Fibroblast of the aortic adventitia (primary cell): ENCODE measurements at places on chromosomes 7 and 10.

GRCh38 chr7:44142028-44142427 is 896 bp upstream of the MYL7 start:
- DNase-seq, result no peak

DNA sequence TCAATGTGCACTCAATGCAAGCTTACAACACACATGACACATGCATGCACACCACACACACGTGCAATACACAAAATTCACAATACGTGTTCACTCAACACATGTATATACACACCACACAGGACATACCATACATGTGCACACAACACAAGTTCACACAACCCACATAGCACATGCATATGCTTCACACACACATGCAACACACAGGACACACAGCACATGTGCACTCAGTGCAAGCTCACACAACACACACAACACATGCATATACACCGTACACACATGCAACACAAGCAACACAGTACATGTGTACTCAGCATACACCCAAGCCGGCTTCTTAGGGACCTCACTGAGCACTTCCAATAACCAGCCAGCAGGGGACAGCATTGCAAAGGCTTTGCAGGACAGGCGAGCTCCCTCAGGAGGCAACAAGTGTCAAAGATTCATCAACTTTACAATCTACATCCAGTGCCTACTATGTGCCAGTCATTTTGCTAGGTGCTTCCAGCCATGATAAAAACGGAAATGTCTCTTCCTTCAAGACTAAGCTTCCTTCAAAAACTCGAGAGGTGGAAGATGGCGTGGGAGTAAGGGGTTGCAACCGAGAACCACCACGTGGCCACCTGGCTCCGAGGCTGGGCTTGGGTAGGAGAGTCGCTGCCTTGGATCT is 61.1 kb downstream of the JCAD start:
- DNase-seq, result peak; percentile 89

DNA sequence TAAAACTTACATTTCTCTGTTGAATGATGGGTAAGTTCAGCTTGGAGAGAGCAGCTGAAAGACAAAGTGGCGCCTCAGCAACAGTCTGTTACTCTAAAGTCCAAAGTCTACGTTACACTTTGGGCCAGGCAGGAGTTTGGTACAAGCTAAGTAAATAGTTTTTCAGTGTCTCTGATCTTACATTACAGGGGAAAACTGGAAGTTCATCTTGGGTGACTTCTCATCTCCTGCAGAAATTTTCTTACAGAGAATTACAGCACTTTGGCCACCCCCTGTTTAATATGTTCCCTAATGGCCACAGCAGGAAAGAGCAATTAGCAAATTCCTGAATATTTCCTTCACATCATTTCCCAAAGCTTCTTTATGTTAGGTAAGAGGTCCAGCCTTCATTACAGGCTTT is 67.1 kb downstream of the ABCC2 start:
- DNase-seq, result no peak

DNA sequence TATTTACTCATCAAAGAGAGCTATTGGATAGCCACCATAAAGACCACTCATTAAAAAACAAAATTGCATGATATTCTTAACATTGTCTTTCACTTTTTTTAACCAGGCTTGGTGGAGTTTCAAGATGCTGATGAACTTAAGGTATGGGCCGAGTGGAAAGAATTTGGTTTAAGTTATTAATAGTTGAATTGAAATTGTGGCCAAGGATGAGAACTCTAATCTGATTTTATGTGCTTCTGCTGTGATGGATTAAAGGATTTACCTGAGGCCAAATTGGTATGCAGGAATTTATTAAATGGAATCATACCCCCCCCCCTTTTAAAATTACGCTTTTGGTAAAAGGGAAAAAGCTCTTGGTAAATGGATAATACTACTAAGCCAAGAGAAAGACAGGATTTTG is 33.8 kb upstream of the TOMM7 start:
- DNase-seq, result no peak

DNA sequence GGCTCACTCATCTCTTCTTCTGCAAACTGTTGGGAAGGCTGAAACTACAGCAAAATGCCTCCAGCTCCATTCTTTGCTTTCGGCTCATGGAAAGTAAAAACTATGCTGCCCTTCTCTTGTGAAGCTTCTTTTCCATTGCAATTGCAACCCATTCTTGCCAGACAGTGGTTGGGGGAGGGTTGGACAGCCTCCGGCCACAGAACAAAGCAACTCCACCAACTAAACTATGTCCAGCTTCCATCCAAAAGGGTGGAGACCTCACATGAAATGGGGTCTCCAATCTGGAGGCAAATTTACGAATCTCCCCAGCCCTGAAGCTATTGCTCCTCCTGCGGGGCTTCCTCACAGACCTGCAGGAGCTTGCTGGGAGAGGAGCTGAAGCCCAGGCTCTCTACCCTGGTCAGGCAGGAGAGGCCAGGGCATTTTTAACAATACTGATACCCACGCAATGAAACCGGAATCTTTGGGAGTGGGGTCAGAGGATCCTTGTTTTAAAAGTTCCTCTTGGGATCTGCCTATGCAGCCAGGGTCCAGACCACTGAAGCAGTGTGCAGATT is 549 bp downstream of the GPNMB start:
- no peak for DNase-seq

DNA sequence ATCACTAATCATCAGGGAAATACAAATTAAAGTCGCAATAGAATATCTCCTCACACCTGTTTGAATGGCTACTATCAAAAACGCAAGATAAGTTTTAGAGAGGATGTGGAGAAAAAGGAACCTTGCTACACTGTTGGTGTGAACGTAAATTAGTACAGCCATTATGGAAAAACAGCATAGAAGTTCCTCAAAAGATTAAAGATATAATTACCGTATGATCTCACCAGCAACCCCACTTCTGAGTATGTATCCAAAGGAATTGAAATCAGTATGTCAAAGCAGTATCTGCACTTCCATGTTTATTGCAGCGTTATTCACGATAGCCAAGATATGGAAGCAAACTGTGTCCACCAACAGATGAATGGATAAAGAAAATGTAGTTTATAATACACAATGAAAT is 164.4 kb downstream of the ZNF365 start:
- DNase-seq, result no peak

DNA sequence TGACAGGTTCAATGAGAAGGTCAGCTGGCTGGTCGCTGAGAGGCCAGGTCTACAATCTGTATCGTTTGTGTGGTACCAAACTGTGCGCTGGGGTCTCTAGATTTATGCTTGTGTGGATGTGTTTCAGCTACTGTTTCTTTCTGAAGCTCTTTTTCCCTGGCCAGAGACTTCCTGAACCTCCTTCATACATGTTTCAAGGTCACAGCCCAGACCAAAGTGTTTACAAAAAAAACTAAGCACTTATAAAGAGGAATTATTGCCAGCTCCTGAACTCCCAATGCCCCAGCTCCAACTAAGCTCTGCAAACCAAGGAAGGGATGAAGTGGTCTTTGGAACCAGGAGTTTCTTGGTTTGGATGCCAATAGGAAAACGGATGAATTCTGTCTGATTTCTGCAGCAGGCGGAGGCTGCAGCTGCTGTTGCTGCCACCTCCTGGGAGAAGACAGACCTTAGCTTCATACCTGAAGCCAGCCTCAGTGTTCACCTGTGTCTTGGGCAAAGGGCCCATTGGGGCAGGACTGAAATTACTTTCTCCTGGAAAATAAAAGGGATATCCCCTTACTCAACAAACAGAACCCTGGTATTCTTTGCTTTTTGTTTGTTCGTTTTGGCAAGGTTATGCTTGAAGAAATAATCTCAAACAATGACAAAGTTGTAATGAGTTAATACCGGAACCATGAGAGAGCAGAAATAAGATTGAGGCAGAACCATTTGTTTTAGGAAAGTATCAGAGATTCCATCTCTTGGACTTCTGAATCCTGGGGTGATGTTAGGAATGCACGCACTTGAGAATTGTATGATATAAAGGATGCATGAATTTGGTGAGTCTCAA is 24.6 kb upstream of the MKLN1 start:
- peak; percentile 62 for DNase-seq

GRCh38 chr10:130418731-130419130 is 282.5 kb downstream of the GLRX3 start:
- no peak for DNase-seq

- no peak for DNase-seq
Measured at GRCh38 chr10:89335226-89335625, 7.4 kb downstream of the IFIT3 start.

- peak; percentile 42 for DNase-seq
Measured at GRCh38 chr7:150428671-150429451, 21.6 kb upstream of the GIMAP8 start.

DNA sequence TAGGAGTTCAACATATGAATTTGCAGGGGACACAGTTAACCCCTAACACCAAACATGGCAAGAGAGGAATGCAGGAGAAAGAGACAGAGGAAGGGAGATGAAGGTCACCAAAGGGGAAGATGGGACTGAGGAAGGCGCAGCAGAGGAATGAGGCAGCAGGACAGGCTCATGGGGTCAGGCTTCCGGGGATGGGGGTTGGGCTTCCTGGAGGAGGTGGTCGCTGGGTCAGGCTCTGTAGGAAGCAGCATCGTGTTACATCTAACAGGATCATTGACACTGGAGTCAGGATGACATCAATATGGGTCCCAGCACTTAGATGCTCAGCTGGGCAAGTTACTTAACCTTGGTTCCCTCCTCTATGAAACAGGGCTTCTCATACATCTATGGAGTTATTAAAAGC is 113.2 kb downstream of the NPTX2 start:
- no peak for DNase-seq

DNA sequence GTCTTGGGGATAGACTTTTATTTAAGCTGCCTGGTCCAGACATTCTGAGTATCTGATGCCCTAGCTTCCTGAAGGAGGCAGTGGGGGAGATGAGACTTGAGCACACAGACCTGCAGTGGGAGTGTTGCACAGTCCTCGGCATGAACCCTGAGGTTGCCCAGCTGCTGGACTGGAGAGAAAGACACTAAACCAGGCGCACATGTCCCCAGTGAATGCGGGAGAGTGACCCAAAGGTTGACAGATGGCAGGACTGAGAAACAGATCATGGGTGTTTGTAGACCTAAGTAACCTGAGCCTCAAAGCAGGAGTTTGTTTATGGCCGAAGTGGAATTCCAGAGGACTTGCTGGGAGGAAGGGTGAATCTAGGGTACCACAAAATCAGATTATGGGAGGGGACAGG is 15.7 kb upstream of the MSRB2 start:
- DNase-seq, result no peak

- DNase-seq, result peak; percentile 97
Measured at GRCh38 chr7:151592868-151593486, 73.3 kb upstream of the RHEB start.

DNA sequence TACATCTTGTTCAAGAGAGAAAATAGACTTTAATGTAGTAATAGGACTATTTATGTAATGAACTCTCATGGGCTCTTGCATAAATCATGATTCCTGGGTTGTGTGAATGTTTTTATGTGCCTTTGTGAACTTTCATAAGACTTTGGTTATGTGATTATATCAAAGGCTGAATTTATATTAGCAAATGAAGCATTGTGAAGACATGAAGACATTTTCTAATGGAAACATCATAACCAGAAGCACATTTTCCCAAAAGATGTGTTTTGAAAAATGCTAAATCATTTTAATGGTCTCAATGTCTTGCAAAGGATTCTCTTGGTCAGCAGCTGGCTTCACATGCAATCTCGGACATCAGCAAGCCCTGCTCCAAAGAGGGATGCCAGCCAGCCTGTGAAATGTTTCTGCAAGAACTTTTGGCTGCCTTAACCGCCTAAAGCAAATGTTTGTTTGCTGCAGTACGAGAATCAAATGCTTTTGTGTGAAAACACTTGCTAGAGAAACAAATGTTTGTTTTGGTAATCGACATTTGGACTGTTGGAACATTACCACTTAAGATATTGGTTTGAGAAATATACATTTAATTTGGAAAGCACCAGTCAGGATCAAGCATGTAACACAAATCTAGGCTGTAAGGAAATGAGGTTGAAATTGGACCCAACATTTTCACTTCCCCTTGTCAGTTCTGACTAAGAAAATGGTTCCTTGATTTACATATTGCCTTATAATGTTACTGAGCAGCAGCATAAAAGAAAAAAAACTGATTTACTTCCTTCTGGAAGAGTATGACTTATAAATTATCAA is 102.1 kb downstream of the RTKN2 start:
- peak; percentile 85 for DNase-seq

DNA sequence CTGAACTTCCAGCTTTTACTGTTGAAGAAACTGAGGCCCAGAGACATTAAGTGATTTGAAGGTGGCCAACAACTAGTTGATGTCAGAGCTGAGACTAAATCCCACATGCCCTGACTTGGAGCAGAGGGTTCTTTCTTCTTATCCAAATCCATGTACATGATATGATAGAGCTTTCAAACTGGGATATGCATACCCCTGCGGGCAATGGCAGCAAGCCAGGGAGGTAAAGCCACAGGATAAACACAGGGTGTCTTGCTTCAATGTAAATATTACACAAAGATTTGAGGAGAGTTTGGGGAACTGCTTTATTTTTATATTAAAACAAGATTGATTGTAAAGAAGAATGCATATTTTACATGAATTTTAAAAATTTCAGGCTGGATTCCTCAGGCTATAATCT is 2.3 kb upstream of the LRRC72 start:
- DNase-seq, result no peak

- no peak for DNase-seq
Measured at GRCh38 chr7:107122486-107122911, 46.3 kb upstream of the HBP1 start.

- DNase-seq, result peak; percentile 25
Measured at GRCh38 chr10:71829171-71829570, 21.9 kb downstream of the PSAP start.

GRCh38 chr7:30926313-30926712 is 14.7 kb downstream of the AQP1 start:
- no peak for DNase-seq

- DNase-seq, result no peak
Measured at GRCh38 chr10:85614566-85614965, 752.0 kb downstream of the GRID1 start.

- DNase-seq, result peak; percentile 24
Measured at GRCh38 chr7:51070151-51070550, 246.5 kb downstream of the COBL start.

DNA sequence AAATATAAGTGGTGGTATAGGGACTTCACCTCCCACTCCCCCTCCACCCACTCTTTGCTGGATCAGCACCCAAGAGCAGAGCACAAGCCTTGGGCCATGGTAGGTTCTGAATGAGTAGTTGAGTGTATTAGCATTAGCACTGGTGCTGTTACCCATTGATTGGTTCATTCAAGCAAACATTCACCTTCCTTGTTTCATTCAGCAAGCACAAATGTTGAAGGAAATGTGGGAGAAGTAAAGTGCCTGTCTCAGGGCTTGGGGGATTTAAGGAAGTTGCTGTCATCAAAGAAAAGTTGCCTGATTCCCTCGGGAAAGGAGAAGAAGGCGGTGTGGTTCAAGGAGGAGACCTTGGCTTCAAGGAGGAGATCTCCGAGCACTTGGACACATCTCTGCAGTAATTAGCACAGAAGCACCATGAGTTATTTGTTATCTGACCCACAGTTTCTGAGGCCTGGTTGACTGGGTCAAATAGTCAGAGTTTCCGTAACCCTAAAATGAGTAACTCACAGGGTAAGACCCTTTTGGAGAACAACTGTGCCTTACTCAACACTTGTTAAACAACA is 17.3 kb downstream of the IL2RA start:
- no peak for DNase-seq

GRCh38 chr7:107045980-107046379 is 1.5 kb downstream of the PRKAR2B start:
- DNase-seq, result peak; percentile 32

- no peak for DNase-seq
Measured at GRCh38 chr7:66474441-66474840, 154.2 kb upstream of the KCTD7 start.

- DNase-seq, result no peak
Measured at GRCh38 chr10:78015546-78015945, 13.8 kb downstream of the POLR3A start.

- DNase-seq, result no peak
Measured at GRCh38 chr7:5545222-5545914, 121.7 kb upstream of the TNRC18 start.
